ENCODE measurements at places on chromosomes 2 and 18.

DNA sequence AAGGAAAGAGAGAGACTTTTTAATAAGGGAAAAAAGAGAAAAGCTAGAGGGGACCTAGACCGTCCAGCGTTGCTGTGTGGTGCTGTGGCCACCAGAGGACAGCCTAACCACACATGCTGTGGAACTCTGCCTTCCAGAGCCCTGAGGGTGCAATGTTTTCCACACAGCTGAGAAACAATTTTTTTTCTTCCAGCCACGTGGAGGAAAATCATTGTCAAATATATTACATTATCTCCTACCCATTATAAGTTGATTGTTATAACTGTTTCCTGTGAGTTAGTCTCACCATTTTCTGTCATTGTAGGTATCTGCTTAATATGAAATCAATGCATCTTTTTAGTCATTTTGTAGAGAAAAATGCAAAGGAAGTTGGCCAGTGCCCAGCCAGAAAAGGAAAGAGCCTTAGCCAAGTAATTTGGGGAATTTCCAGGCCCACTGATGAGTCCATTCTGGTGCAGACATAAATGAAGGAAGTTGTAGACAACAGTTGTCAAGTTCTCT is 5.9 kb upstream of the MRPL19 start:
- DNase-seq = no peak

DNA sequence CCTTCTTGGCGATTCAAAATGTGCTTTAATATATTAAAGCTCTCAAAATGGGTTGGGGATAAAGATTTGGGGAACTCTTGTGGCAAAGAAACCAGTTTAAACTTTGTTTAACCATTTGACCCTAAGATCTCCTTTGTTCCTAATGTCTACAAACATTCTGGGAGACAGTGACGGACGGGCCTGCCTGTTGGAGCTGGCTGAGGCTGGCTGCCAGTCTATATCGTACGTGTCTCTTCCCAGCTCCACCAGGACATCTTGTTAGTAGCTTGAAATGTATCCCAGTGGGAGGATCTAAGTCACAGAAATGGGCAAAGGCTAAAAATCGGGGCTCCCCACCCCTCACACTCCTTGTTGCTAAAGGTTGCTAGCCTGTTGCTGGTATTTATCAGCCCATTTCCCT is 30.7 kb downstream of the ZNF532 start:
- no peak for DNase-seq

DNA sequence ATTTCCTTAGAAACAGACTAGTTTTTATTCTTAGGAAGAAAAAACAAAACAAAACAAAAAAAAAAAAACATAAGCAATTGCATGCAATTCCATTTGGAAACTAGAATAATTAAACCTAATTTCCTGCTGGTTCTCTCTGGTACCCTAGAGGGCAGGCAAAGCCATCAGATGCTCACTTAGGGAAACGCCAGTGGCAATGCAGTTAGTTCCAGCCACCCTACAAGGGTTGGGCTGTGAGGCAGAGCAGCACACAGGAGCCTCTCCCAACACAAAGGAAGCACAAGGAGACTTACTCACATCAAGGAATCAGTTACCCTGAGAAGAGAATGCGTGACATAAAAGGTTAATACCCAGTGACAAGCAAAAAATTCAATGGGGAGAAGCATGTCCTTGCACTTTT is 28.8 kb downstream of the CCDC93 start:
- no peak for DNase-seq

GRCh38 chr2:36780231-36780839 is 83.8 kb downstream of the VIT start:
- DNase-seq = no peak

- DNase-seq = no peak
These were observed 23.7 kb upstream of the PTPN4 start for GRCh38 chr2:119736021-119736420.

GRCh38 chr2:174788291-174788929 is 24.1 kb upstream of the CHRNA1 start:
- DNase-seq = no peak

GRCh38 chr2:54963476-54963875 is 86.8 kb downstream of the RTN4 start:
- DNase-seq = no peak

DNA sequence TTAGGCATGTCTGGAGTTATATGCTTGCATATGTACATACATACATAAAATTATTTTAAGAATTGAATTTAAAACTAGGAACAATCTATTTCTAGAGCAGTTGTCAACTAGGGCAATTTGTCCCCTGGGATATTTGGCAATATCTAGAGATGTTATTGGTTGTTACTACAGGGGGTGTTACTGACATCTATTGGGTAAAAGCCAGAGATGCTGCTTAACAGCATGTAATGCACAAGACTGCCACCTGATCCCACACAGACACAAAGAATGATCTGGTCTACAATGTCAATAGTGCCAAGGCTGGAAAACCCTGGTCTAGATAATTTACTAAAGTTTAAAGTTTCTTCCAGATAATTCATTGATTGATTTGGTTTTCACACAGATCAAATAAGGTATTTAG is 185.3 kb downstream of the NYAP2 start:
- no peak for DNase-seq

DNA sequence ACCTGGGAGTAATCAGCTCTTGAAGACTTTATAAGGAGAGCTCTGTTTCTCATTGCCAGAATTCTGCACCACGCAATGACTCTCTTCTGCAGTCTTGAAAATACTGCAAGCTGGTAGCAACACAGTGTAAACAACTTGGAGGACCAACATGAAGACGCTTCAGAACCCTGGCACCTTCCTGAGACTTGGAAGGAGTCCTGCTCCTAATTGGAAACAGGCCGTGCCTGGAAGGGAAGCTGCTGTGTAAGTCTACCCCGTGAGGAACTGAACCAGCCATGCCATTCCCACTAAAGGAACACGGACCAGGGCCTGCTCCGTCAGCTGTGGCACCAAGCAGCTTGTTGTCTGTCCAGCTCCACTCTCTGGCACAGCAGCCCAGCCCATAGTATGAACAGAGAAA is 171.1 kb downstream of the PAX3 start:
- DNase-seq = no peak
